Sciatic nerve (tissue), 2 donors: ENCODE measurements at places on chromosomes 12 and 14. TPM values are rescaled to one million over a fixed set of nuclear protein-coding genes. Genes with fewer than 3 reads are reported as not detected.

DNA sequence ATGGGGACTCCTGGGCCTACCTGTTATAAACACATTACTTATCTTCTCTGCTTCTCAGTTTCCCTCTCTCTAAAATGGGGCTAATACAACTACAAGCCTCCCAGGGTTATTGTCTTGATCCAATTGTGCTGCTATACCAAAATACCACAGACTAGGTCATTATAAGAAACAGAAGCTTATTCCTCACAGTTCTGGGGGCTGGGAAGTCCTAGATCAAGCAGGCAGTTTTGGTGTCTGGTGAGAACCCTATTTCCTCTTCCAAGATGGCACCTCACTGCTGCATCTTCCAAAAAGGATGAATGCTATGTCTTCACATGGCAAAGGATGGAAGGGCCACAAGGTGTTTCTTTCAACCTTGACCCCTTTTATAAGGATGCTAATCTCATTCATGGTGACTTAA lies 732.9 kb upstream of the TBX3 start:
- DNase-seq, result no peak

The PPP4R3A gene
- total RNA-seq, result 74.0 TPM

The SYT1 gene
- 9.0 TPM for total RNA-seq

- DNase-seq, result no peak
Observed at GRCh38 chr14:72662214-72662613, 231.7 kb downstream of the DPF3 start.

- no peak for DNase-seq
Observed at GRCh38 chr12:563250-563781, 99.9 kb downstream of the NINJ2 start.

DNA sequence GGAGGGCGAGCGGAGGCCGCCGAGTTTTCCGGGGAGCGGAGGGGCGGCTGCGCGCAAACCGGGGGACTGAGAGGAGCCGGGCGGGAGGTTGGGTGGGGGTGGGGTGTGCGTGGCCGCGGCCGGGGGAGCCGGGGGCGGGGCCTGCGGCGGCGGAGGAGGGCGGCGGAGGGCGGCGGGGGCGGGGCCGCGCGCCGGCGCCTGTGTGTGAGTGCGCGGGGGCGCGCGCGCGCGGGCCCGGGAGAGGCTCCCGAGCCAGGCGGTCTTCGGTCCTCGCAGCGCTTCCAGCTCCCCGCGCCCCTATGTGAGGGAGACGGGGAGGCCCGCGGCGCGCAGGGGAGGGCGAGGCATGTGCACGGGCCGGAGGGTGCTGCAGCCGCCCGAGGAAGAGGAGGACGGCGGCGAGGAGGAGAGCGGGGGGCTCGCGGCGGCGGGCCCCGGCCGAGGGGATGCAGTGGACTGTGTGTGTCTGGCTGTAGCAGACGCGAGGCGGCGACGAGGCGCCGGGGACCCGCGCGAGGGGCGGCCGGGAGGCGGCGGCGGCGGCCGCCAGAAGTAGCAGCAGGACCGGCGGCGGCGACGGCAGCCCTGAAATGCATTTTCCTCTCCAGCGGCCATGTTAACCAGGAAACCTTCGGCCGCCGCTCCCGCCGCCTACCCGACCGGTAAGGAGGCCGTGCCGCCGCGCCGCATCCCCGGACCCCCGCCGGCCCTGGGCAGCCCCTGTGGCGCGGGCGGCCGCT lies at the start of gene DYRK2:
TSS of gene DYRK2 (plus strand) at position 225 of the 740 bp plus-strand sequence. CDS start at position 614, 389 bp downstream.
- DNase-seq, result peak; percentile 87

The GLIPR1 gene
- 29.8 TPM for total RNA-seq

DNA sequence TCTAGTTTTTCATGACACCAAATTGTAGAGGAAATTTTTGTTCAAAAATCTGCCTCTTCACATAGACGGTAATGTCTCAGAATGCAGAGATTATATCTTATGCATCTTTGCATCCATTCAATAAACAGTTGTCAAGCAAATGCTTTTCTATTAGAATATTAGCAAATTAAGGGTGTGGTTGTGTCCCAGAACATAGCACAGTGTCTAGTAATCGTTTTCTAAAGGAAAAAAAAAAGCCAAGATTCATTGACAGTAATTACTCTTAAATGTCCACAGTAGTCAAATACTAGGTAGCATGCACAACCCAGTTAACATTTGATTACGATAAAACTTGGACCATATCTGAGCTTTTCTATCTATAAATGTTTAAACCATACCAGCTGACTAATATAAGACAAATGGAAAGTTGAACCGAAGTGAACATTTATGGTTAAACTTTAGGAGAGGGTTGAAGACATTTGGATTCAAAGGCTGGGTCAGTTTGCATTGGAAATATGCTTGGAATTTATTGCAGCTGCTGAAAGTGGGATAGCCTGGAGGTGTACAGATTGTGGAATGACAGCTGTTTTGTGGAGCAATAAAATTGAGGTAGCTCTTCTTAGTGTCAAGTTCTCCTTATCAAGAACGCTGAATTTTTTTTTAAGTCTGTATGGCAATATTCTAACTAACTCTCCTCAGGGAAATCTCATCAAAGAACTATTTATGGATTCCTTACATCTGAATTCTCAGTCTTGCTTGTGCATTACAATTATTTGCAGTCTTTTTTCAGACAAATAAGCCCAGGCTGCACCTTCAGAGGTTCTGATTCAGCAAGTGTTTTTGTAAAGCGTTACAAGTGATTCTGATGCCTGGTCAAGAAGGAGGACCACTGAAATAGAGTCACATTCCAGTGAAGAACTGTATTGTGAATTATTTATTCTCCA lies 66.7 kb upstream of the ATP2B1 start:
- no peak for DNase-seq

The WDHD1 gene
- total RNA-seq, result 3.1 TPM

- DNase-seq, result no peak
Observed at GRCh38 chr12:103868215-103868614, 27.2 kb upstream of the NT5DC3 start.

- peak; percentile 55 for DNase-seq
Observed at GRCh38 chr12:122643207-122643805, 59.9 kb downstream of the HCAR2 start.

The NGB gene
- not detected for total RNA-seq

DNA sequence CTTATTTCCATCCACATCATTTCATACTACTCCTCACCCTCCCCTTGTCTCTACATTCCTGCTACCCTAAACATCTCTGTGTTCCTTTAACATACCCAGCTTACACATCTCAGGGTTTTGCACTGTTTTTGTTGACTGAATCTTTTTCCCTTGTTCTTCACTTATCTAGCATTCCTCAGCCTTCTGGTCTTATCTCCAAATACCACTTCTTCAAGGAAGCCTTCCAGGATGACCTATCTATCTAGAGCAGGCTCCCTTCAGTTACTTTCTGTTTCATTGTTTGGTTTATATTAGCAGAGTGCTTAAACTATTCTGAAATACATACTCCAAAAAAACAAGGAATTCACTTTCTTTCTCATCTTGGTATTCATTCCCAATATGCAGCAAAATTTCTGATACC lies 353.1 kb downstream of the NAV3 start:
- no peak for DNase-seq

DNA sequence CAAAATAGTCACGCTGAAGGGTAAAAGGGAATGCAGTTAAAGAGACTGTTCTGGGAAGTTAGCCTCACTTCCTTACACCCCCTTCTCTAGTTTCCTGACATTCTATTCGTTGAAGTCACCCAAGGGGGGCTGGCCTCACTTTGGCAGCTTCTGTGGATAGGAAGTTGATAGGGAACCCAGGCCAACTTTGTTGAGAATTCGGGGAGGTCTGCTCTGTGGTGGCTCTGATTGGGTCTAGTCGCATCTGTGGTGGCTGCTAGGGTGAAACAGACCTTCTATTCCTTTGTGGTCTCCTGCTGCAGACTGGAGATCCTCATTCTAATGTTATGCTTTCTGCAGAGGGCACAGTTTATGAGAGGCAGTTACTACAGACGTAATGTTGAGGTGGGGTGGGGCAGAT lies 28.8 kb upstream of the GZMB start:
- no peak for DNase-seq

GRCh38 chr12:133130808-133131128 lies 341 bp downstream of the ZNF10 start:
- DNase-seq, result peak; percentile 69

- DNase-seq, result no peak
Observed at GRCh38 chr12:126519833-126520232, 1454.6 kb downstream of the AACS start.

DNA sequence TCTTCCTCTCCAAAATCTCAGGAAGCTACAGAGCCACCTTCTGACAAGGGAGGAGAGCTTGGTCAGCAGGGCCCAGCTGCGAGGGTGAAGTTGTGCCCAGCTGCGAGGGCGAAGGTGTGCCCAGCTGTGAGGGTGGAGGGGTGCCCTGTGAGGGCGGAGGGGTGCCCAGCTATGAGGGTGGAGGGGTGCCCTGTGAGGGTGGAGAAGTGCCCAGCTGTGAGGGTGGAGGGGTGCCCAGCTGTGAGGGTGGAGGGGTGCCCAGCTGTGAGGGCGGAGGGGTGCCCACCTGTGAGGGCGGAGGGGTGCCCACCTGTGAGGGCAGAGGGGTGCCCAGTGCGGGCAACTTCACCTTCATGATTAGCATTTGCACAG lies 20.4 kb upstream of the TTC7B start:
- DNase-seq, result no peak

DNA sequence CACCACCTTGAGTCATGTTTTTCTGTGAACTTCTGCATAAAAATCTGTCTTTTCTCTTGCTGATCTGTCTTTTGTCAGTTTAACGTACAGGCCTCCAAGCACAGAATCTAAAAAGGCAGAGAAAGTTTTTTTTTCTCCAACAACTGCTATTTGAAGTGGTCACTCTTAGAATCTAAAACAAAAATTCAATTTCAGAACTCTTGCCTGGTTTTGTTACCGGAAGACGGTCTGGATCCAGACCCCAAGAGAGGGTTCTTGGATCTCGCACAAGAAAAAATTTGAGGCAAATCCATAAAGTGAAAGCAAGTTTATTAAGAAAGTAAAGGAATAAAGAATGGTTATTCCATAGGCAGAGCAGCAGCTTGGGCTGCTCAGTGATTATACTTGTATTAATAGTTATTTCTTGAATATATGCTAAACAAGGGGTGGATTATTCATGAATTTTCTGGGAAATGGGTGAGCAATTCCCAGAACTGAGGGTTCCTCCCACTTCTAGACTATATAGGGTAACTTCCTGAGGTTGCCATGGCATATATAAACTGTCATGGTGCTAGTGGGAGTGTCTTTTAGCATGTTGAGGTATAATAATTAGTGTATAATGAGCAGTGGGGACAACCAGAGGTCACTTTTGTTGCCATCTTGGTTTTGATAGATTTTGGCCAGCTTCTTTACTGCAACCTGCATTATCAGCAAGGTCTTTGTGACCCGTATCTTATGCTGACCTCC lies 150.0 kb upstream of the PLEKHA5 start:
- DNase-seq, result no peak

GRCh38 chr14:102616318-102616717 lies 23.9 kb downstream of the RCOR1 start:
- no peak for DNase-seq

DNA sequence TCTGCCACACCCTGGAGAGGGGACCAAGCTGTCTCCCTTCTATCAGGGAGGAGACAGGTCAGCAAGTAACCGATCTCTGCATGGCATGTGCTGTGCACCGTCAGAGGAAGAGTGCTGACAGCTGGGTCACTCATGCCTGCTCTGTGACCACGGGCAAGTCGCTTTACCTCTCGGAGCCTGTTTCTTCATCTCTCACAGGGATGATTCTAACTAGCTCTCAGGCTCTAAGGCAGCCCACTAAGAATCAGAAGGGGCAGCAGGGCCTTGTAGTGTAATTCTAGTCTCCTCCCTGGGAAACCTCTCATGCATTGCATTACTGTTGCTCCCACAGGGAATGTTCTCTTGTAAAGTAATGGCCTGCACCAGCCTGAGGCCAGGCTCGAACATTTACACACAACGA lies 11.9 kb downstream of the CD9 start:
- no peak for DNase-seq

The GPR135 gene
- 6.8 TPM for total RNA-seq

- no peak for DNase-seq
Observed at GRCh38 chr12:104653730-104654664, 197.2 kb downstream of the CHST11 start.

The RIPK3 gene
- total RNA-seq, result 8.9 TPM

DNA sequence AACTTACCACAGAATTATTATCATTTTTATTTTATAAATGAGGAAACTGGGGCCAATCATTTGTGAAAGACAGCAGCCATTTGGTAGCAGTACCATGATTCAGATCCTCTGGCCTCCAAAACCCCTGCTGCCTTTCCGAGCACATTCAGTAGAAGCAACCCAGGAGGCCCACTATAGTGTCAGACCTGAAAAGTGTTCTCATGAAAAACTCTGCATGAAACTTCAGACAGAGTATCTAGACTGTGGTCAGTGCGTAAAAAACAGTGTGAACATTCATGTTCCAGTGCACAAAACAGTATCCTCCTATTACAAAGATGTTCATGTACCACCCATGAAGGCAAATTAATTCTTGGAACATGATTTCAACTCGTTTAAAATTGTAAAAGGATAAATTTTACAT lies 112.0 kb downstream of the EPS8 start:
- DNase-seq, result no peak

DNA sequence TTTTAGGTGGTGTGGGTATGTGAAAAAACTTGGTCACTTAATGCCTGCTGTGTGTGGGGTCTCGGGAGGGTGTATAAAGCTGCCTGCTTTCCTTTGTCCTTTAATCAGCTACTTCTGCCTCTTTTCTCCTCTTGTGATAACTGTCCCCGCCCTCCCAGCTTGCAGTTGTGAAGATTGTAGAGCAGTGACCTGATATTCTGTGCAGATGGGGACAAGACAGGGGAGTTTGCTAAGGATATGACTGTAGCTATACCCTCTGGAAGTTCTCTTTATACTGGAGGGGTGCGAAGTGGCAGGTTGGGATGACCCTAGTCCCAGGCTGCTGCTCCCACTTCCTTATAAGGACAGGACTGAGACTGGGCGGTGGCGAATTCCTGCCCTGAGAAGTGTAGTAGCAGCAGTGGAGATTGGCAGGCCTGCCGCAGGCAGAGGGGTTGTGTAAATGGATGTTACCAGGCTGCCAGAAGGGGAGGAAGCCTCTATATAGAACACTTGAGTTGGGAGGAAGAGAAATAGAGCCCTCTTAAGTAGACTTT lies 835 bp downstream of the MYL6 start:
- peak; percentile 78 for DNase-seq

GRCh38 chr14:22070119-22070982 lies 396.7 kb upstream of the OR4E1 start:
- DNase-seq, result no peak

The IL23A gene
- total RNA-seq, result not detected

DNA sequence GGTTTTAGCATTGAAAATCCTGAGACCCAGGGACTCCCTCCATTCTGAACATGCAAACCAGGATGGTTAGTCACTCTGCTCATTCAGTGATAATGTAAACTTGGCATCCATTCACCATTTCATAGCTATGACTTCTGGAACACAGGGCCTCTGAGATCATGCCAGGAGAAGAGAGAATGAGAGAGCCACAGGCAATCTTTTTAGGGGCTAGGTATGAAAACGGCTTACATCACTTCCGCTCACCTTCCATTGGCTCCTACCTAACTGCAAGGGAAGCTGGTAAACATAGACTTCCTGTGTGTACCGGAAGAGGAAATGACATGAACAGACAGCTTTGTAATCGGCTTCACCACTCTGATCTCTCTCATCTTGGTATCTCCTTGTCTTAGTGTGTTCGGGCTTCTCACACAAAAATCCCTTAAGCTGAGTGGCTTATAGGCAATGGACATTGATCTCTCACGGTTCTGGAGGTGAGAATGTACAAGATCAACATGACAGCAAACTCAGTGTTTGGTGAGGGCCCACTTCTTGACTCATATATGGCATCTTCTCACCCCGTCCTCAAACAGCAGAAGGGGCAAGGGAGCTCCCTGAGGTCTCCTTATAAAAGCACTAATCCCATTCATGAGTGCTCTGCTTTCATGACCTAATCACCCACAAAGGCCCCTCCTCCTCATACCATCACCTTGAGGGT lies 465.9 kb upstream of the TBX3 start:
- no peak for DNase-seq

- DNase-seq, result no peak
Observed at GRCh38 chr12:39341179-39341578, 101.7 kb downstream of the KIF21A start.
